Fibroblast of the aortic adventitia (primary cell): ENCODE measurements at places on chromosomes 5 and 9. TPM values are rescaled to one million over a fixed set of nuclear protein-coding genes. Genes with fewer than 3 reads are reported as not detected.

KYAT1 gene
- 5.3 and 6.8 TPM in 2 replicates for total RNA-seq

AGXT2 gene
- not detected in 2 replicates for total RNA-seq

F12 gene
- 0.27 and 1.4 TPM in 2 replicates for total RNA-seq

TIMD4 gene
- not detected in 2 replicates for total RNA-seq

ZNF608 gene
- 20.4 and 30.3 TPM in 2 replicates for total RNA-seq

ITGA1 gene
- total RNA-seq = 4.2 and 26.7 TPM in 2 replicates

RETREG1 gene
- total RNA-seq = 0.08 and 0.99 TPM in 2 replicates

PCDHGC3 gene
- 53.7 and 97.7 TPM in 2 replicates for total RNA-seq

DDX4 gene
- total RNA-seq = not detected in 2 replicates

GABRA6 gene
- total RNA-seq = not detected in 2 replicates

TNIP1 gene
- 33.7 and 42.9 TPM in 2 replicates for total RNA-seq
